ENCODE measurements at places on chromosomes 6 and 20.

DNA sequence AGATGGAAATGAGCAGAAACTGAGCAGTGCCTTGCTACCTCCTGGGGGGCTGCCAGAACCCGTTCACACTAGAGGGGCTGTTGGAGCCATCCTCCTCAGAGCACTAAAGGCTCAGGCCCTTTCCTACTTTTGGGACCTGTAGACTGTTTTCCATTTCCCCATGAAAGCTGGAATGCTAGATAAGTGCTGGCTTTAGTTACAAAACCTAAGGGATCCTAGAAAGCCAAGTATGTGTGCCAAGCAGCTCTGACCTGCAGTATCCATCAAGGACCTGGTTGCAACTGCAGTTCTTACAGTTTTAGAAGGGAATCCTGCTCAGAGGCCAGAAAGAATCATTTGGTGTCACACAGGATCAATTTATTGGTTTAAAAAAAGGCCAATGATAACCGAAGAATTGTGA is 176.7 kb upstream of the COL21A1 start:
- DNase-seq = no peak

GRCh38 chr6:161318456-161318855 is 44.6 kb upstream of the AGPAT4 start:
- DNase-seq = no peak

- no peak for DNase-seq
These were observed 125.6 kb downstream of the FIG4 start for GRCh38 chr6:109816452-109817374.

DNA sequence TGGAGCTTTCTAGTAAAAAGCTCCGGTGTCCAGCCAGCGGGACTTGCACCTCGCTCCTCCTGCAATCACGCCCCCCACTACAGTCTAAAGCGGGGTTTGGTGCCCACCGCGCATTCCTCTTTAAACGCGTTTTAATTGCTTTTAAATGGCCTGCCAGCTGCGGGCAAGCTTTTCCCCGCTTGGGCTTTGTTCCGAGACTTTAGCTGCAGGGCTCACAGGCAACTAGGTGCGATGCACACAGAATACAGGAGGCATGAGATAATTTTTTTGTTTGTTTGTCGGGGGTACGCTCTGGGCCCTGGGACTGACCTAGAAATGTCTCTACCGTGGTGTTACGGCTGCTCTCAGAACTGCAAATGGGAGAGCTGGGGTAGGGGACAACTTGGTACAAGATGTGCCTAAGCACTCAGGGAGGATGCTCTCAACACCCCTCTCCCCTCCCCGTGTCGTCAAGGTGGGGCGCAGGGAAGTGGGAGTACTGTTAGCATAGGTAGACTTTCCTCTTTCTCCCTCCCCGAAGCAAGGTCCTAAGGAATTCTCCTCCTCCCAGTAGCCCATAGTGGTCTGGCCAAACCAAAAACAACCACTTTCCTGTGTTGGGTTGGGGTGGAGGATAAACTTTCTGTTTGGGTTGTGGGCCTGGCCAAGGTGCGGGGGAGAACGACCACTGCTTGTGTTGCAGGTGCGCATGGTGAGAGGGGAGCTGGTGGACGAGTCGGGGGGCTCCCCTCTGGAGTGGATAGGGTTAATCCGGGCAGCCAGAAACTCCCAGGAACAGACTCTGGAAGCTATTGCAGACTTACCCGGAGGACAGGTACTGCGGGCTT is 1.6 kb downstream of the PRDM13 start:
- DNase-seq = no peak

- DNase-seq = no peak
These were observed 11.7 kb downstream of the SOD2 start for GRCh38 chr6:159681191-159681880.
